ENCODE measurements at places on chromosomes 7 and 10. TPM values are rescaled to one million over a fixed set of nuclear protein-coding genes. Genes with fewer than 3 reads are reported as not detected.

- no peak overlapping the region for H3K27ac ChIP-seq
- no peaks in the 10 kb centered on the region for H3K27me3 ChIP-seq
- H3K4me1 ChIP-seq: peaks cover 31% of the 10 kb centered on the region
- DNase-seq: no peak
Observed at GRCh38 chr7:24698531-24699266, 58.6 kb downstream of the GSDME start.

MYL10 gene
- total RNA-seq: 0.52 TPM

DNA sequence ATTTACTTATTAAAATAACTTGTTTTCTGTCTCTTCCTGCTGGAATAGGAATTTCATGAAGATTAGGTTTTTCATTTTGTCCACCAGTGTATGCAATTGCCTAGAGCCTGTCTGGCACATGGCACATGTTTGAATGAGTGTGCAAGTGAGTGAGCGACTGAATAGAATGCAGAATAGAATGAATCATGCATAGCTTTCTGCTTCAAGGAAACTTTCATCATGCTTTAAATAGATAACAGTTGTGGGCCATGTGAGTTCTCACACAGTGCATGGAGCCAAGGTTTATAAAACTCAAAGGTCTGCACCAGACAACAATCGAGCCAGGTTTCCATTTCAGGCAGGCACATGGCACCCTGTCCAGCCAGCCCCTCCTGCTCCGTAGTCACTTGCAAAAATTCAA is 74.2 kb upstream of the HECW1 start:
- H3K4me3 ChIP-seq: no peak overlapping the region
- H3K36me3 ChIP-seq: no peaks in the 10 kb centered on the region
- peaks cover 41% of the 10 kb centered on the region for H3K27me3 ChIP-seq
- peaks cover 2% of the 10 kb centered on the region for H3K4me1 ChIP-seq
- no peak for DNase-seq

GRCh38 chr7:27215356-27215755 is 15.5 kb upstream of the HOXA13 start:
- H3K4me1 ChIP-seq: peaks cover 2% of the 10 kb centered on the region
- H3K27me3 ChIP-seq: peaks cover 74% of the 10 kb centered on the region
- H3K4me3 ChIP-seq: no peak overlapping the region

CARD11 gene
- total RNA-seq: not detected

GRCh38 chr7:86773309-86773708 is 129.6 kb downstream of the GRM3 start:
- no peaks in the 10 kb centered on the region for H3K36me3 ChIP-seq
- no peak overlapping the region for H3K4me3 ChIP-seq
- H3K27ac ChIP-seq: no peak overlapping the region
- no peaks in the 10 kb centered on the region for H3K27me3 ChIP-seq
- H3K4me1 ChIP-seq: no peaks in the 10 kb centered on the region
- DNase-seq: no peak

DNA sequence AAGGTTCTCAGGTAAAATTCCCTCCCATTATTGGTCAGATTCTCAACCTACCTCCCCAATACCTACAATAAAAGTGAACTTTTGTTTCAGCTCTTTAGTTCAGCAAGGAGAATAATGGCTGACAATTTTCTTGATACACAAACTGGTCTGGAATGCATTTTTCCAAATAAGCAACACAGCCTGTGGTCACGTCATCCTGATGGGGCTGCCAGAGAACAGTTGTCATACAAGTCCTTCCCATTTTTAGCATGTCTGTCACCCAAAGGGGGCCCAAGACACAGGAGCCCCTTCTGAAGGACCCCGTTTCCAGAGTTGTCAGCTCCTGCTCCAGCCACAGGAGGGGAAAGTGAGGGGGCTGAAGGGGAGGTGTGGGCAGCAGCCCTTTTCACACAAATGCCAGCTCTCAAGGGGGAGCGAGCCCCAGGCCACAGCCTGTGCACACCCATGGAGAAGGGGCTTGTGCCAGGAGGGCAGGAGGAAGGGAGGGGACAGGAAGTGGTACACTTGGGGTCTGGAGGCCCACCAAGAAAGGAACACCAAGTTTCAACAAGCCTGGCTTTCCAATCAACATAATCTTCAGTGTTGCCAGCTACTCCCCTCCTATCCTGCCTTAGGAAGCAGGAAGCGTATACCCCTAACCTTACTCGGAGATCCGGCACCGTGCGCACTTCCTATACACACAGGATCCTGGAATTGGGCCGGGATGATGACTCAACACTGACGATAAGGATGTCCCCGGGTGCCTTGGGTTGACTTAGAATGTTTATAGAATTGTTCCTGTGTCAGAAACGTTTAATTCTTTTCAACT is 43.4 kb upstream of the PDLIM1 start:
- no peak for DNase-seq
- H3K4me3 ChIP-seq: no peak overlapping the region
- peaks cover 11% of the 10 kb centered on the region for H3K4me1 ChIP-seq

NIPSNAP2 gene
- 52.8 TPM for total RNA-seq

TMEM176B gene
- total RNA-seq: not detected
